ENCODE measurements at places on chromosomes 5 and 9.
A peak's percentile ranks its signal among the peaks of the same experiment; 100 is the strongest.

DNA sequence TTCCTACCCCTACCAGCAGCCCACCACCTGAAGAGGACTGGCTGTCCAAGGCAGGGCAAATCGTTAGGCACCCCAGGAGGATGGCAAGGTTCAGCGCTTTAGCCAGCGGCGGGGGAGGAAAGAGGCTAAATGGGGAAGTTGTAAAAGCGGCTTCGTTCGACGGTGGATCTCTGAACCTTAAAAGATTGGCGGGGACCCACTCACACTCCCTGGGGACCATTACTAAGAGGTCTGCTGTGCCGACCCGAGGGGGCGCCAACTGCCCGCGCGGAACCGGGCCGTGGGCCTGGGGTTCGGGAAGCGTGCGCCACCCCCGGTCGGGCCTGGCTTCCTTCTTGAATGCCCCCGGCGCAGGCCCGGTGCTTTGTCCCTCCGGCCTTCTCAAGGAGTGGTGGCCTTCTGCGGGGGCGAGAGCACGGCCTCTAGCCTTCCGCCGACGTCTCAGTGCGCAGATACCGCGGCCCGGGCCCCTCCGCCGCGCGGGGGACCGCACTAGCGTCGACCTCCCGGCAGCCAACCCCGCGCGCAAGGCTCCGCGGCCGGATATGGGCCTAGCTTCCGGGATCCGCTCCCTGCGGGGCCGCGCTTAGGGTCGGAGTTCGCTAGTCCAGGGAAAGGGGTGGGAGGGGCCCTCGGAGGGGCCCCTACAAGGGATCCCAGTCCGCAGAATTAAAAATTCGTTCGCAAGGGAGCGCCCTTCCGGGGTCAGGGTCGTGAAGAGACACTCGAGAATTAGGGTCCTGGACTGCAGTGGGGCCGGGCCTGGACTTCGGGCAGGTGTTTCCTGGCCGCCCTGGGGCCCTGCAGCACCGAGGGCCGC lies 10.5 kb downstream of the NR2F1-AS1 start:
- DNase-seq, result no peak

DNA sequence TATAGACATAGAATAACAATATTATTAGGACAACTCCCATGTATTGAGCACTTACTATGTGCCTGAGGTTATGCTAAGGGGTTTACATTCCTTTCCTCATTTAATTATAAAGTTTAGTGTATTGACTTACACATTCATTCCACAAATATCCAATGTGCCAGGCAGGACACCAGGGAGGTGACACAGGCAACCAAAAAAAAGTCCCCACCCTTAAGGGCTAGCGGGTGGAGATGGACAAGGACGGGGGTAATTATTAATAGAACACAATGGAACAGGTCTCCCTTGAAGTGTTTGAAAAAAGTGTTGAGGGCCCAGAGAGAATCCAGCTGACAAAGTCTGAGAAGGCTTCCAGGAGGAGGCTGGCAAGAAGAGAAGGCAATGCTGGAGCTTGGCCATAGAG lies 5.7 kb downstream of the TBC1D2 start:
- no peak for DNase-seq

- no peak for DNase-seq
Observed at GRCh38 chr9:7794196-7794595, 5.4 kb downstream of the DMAC1 start.

GRCh38 chr5:143696921-143697320 lies 115.0 kb upstream of the HMHB1 start:
- no peak for DNase-seq

DNA sequence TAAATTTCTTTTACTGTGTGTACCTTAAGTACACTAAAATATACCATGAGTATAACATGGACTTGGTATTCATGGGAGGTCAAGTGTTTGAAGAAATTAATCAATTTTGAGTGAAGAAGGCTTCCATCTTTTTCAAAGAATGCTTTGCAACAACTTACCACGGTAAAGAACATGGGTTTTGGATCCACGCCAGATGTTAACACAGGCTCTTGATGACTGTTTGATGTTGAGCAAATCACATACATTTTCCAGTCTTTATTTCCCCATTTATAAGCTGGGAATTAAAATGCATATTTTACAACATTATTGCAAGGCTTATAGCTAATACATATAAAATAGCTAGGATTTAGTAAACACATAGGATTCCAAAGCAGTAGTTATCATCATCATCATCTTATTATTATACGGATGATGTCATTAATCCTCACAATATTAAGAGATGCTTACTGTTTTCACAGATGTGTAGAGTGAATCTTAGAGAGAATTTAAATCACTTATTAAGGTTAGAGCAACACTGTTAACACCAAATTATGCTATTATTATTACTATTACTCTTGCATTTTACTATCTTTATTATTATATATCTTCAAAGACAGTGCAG lies 362.0 kb downstream of the PRELID2 start:
- DNase-seq, result no peak

- DNase-seq, result no peak
Observed at GRCh38 chr5:41822036-41822435, 48.2 kb downstream of the OXCT1 start.

DNA sequence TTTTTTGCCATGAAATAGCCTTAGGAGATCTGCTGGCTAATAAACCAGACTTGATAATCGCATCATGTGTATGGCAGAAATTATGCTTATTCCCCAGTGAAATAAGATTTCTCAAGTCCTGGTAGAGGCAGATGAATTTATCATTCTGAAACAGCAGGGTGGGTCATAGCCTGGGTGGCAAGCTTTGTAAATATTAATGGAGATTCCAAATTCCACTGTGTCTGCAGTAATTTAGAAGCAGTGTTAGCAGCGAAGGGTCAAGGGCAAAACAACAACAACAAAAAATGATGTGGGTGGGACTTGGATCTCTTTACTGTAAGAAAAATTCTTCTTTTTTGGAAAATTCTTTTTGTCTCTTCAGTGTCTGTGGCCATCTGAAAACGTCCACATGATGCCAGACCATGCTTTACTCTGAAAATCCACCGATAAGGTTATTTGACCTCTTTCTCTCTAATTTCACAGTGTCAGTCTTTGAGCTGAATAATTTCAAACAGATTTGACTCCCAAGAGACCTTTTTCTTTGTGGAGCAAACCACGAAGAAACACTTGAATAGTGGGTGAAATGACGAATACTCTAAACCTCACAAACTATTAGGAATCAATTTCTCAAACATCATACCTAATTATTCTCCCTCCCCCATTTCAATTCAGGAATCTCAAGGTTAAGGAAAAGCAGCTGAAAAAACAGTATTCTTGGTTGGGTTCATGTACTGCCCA lies 106.0 kb upstream of the RPS23 start:
- no peak for DNase-seq

- no peak for DNase-seq
Observed at GRCh38 chr9:112157961-112158360, 17.1 kb downstream of the SUSD1 start.

- DNase-seq, result no peak
Observed at GRCh38 chr5:91038180-91038808, 344.8 kb downstream of the ARRDC3 start.

DNA sequence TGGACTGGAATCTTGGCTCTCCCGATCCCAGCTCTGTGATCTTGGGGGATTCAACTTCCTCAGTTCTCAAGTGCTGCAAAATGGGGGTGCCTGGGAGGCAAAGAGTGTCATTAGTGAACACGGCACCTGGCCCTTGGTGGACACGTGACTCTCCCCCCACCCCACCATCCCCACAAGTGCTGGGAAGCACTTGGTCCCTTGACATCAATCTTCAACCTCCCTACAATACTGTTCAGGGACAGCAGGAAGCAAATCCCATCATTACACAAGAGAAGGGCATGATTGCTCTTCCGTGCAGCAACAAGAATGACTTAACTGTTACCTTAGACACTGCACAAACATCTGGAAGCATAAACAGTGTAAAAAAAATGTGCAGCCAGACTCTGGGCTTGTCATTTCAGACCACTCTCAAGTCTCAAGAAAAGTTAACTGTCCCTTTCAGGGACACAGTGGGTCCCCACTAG lies 61.4 kb downstream of the PSMB7 start:
- DNase-seq, result no peak

- no peak for DNase-seq
Observed at GRCh38 chr9:73155968-73156864, 4.6 kb downstream of the ANXA1 start.

- no peak for DNase-seq
Observed at GRCh38 chr5:97094579-97095317, 47.7 kb downstream of the LIX1 start.

GRCh38 chr9:126952205-126952977 lies 37.8 kb downstream of the RALGPS1 start:
- no peak for DNase-seq

DNA sequence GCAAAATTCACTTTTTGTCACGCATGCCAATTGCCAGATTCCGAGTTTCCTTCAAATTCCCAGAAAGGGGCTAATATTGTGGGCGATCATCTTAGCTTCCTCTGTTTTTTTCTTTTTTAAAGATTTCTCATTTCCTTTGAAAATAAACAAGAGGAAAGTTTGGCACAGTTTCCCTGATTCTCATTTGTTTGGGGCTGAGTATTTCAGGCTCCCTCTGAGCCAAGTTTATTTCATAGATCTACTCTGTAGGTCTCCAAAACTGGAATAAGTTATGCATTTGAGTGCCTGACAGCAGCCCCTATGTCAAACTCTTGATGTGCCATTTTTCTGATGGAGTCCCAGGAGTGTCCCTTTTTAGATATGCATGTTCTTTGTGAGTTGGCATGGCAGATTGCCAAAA lies 1297.2 kb upstream of the WWC1 start:
- DNase-seq, result no peak

GRCh38 chr5:2178528-2178927 lies 295.8 kb upstream of the IRX4 start:
- DNase-seq, result no peak

GRCh38 chr5:133662578-133662977 lies 50.2 kb upstream of the FSTL4 start:
- DNase-seq, result peak; percentile 10

DNA sequence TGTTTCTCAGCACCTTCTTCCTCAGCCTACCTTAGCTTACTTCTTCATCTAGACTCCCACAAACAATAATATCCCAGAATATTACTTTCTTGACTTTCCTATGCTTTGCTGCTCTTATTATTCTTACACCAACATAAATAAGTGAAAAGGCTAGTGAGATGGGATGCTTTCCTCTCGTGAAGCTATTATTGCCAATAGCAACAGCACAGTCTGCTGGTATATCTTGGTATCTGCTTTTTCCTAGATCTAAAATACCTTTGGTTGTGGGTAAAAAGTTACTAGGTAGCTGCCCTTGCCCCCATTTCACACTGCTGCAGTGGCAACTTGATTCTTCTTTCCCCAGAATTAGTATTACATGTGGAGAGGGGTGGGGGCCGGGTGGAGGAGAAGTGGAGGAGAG lies 26.1 kb upstream of the GLIPR2 start:
- DNase-seq, result no peak

DNA sequence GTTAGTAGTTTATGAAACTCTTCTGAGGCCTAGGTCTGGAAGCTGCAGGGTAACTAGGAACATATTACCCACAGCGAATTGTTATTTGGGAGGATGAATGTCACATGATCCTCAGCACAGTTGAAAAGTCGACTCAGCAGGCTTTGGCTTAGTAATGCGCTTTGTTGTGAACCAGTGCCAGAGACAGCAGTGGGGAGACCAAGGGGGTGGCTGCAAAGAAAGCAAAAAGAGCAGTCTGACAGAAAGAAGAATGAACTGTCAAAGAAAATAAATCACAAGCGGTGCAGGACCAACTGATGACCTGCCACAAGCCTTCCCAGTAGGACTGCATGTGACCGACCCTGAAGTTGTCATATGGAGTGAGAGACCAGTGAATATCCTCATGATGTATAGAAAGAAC lies 170.0 kb downstream of the CCDC171 start:
- DNase-seq, result no peak

DNA sequence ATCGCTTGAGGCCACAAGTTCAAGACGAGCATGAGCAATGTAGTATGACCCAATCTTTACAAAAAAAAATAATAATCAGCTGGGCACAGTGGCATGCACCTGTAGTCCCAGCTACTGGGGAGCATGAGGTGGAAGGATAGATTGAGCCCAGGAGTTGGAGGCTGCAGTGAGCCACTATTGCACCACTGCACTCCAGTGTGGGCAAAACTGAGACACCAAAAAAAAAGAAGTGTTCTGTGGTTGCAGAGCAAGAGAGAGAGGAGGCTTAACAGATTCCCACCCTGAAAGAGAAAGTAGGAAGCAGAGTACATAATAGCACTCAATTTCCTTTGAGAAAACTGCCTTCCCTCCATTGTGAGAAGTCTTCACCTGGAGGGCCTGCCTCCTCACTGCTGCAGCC lies 52.6 kb downstream of the ALDH7A1 start:
- no peak for DNase-seq

Data from LoVo (cell line).